Sigmoid colon (tissue), 7 donors: ENCODE measurements at places on chromosomes 5 and 9. TPM values are rescaled to one million over a fixed set of nuclear protein-coding genes. Genes with fewer than 3 reads are reported as not detected.

The TEX48 gene
- not detected for total RNA-seq

The SNCAIP gene
- total RNA-seq: 2.4 TPM

The PLEKHG4B gene
- total RNA-seq: 0.14 TPM

- no peak for DNase-seq
These were observed 44.1 kb downstream of the VPS13A start for GRCh38 chr9:77221431-77221830.

DNA sequence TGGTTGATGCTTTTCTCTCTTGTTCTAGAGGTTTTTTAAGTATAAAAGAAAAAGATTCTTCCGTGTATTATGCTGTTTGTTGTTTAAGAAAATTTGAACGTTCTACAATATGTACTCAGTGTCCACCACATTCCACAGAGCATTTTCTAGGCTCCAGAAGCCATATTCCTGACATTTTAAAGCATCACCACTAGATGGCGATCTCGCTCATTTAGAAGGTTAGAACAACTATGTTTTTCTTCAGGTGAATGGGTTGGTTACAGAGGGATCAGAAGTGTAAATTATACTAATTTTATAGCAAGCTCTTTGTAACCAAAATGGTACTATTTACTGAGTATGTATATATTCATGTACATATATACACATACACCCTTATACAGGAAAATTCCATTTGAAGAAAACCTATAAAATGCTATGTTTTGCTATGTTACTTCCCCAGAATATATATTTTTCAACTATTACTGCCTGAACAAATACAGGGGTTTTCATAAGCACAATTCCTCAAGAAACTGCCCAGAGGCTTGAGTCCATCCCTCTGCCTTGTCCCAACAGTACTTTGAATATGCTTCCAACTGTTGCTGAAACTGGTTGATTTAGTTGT is 284.3 kb downstream of the CCDC171 start:
- no peak for DNase-seq

GRCh38 chr5:55495216-55495615 is 39.5 kb downstream of the PLPP1 start:
- no peak for DNase-seq

- no peak for DNase-seq
These were observed 183.9 kb upstream of the OTULINL start for GRCh38 chr5:14397717-14398116.

The UNC13B gene
- total RNA-seq: 18.9 TPM

GRCh38 chr5:2310946-2311345 is 428.2 kb upstream of the IRX4 start:
- DNase-seq: no peak

The FBP1 gene
- total RNA-seq: 7.1 TPM

The MAMDC2 gene
- total RNA-seq: 166 TPM

The PCDHA9 gene
- total RNA-seq: 0.66 TPM

- DNase-seq: no peak
These were observed 340.2 kb downstream of the NDUFS4 start for GRCh38 chr5:53900677-53901076.

DNA sequence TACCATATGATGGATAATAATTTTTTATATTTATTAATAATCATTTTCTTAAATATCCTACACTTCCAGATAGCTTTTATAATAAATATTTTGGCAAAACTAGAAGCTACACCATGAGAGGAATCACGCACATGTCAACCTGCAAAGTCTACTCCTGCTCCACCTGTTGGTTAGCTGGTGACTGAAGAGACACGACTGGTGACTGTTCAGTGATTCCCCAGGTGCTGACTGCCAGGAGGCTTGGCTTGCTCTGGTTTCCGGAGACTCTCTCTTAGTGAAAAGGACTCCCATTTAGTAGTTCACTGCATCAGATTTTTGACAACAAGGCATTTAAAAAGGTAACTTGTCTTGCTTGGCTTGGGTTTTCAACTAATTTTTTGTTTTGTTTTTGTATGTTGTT is 20.9 kb downstream of the GZMA start:
- DNase-seq: no peak

GRCh38 chr9:111052791-111053190 is 14.5 kb upstream of the LPAR1 start:
- DNase-seq: no peak

The GPR150 gene
- not detected for total RNA-seq

- no peak for DNase-seq
These were observed 209.7 kb downstream of the CAAP1 start for GRCh38 chr9:26682796-26683496.

DNA sequence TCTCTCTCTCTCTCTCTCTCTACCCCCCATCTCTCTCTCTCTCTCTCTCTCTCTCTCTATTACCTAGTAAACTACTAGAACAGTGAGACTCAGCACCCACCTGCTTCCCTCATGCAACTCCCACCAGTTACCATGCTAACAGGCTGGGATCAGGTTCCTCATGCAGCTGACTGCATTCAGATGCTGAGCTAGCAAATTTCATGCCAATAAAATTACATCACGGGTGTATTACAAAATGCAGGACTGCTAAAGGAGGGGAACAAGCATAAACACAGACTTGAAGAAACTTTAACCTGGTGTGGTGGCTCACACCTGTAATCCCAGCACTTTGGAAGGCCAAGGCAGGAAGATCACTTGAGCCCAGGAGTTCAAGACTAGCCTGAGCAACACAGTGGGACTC is 76.0 kb downstream of the CEMIP2 start:
- no peak for DNase-seq

DNA sequence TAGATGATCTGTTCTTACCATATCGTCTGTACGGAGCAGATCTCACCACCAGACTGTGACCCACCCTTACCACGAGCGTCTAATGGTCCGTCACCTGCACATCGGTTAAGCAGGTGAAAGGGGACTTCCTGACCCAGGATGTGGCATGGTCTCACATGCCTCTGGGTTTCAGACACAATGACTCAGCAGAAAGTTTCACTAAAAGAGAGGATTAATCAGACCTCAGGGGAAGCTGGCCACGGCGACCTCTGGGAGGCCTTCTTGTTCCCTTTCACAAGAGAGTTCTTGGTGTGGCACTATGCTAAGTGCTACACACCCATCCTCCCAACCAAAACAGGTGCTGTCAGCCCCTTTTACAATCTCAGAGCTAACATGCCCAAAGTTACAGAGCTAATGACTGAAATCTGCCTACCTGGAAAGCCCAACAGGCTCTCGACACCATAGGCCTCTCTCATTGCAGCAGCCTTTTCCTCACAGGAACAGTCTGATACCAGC is 41.6 kb downstream of the ADAMTS12 start:
- DNase-seq: no peak

The SPTAN1 gene
- total RNA-seq: 306 TPM

- DNase-seq: no peak
These were observed 17.4 kb upstream of the ADRB2 start for GRCh38 chr5:148808864-148809642.

GRCh38 chr9:115884846-115885245 is 268.7 kb upstream of the PAPPA start:
- no peak for DNase-seq

GRCh38 chr9:72292874-72293607 is 72.0 kb downstream of the ZFAND5 start:
- no peak for DNase-seq

- peak; percentile 77 for DNase-seq
These were observed 172.7 kb upstream of the KLF9 start for GRCh38 chr9:70587201-70587600.

The DMRT3 gene
- total RNA-seq: not detected

GRCh38 chr9:134936346-134937163 is 18.8 kb upstream of the FCN1 start:
- DNase-seq: no peak

- no peak for DNase-seq
These were observed 215.1 kb upstream of the RFX3 start for GRCh38 chr9:3740690-3741419.

GRCh38 chr9:35357116-35357515 is 132.8 kb upstream of the RUSC2 start:
- DNase-seq: no peak

The CORO2A gene
- 1.2 TPM for total RNA-seq

- no peak for DNase-seq
These were observed 757.6 kb downstream of the SEMA5A start for GRCh38 chr5:8788246-8788645.

DNA sequence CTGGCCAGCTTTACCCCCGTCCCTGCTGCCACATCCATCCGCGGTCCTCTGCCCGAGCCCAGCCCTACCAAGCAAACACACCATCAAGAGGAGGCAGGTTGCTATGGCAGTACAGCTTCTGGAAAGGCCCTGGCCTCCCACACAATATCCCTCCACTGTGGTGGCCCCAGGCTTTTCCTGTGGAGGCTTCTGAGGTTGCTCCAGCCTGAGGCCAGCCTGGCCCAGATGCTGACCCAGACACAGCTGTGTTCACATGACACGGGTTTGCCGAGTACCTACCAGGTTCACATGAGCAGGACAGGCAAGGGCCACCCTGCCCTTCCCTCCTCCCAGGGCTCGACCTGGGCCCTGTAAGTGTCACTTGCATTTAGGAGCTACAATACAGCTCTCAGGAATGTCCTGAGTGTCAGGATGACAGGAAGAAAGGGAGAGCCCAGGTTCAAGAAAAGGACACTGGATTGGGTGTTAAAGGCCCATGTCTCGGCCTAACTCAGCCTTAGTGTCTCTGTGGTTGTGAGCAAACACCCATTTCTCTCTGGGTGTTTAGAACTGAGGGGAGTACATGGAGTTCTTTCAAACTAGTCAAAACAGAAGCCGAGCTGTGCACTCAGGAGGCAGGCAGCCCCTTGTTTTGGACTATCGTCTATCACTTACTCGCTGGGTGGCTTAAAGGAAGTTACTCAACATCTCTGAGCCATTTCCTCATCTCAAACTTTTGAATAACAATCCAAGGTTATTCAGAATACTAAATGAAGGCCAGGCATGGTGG is 40.2 kb downstream of the NAIF1 start:
- DNase-seq: no peak

DNA sequence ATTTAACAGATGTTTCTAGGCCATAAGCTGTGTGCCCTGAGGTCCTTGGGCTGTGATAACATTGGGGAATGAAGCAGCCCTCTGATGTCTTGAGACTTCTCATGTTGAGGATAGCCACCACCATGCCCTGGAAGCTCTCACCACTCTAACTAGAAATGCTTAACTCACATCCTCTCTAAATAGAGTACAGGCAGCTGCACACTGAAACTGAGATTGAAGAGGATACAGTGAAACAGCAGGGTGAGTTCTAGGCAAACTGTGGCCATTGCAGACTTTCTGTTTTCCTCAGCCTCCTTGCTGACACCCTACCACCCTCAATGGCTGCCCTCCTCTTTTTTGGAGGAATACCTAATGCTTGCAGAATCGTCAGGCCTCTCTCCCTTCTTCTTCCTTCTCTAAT is 22.4 kb downstream of the UTP15 start:
- DNase-seq: no peak

DNA sequence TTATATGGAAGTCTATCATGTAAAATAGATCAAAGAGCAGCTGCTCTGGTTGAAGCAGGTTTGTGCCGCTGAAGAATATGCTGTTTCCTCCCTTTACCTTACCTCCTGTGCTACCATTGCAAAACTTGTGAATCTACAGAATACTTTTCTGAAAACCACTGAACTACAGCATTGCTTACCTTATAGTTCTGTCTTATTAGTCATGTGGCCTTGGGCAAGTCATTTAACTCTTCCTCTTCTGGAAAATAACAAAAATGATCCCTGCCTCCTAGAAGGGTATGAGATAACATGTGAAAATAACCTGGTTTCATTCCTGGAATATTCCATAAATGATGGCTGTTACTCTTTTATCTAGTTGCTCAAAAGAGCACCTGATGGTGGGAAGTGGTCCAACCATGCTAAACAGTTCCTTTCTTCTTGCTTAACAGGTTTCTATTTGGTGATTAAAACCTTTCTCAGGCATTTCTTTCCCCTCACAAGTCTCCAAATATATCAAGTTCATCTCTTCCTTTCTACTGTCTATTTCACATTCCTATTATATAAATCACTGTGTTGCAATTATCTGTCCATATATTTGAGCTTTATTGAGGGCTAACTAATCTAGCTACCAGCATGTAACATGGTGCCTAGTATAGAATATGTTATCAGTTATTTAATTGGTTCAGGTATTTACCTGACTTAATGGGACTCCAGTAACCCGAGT is 15.0 kb downstream of the TRIM32 start:
- no peak for DNase-seq

The ZNF366 gene
- total RNA-seq: 1.8 TPM

DNA sequence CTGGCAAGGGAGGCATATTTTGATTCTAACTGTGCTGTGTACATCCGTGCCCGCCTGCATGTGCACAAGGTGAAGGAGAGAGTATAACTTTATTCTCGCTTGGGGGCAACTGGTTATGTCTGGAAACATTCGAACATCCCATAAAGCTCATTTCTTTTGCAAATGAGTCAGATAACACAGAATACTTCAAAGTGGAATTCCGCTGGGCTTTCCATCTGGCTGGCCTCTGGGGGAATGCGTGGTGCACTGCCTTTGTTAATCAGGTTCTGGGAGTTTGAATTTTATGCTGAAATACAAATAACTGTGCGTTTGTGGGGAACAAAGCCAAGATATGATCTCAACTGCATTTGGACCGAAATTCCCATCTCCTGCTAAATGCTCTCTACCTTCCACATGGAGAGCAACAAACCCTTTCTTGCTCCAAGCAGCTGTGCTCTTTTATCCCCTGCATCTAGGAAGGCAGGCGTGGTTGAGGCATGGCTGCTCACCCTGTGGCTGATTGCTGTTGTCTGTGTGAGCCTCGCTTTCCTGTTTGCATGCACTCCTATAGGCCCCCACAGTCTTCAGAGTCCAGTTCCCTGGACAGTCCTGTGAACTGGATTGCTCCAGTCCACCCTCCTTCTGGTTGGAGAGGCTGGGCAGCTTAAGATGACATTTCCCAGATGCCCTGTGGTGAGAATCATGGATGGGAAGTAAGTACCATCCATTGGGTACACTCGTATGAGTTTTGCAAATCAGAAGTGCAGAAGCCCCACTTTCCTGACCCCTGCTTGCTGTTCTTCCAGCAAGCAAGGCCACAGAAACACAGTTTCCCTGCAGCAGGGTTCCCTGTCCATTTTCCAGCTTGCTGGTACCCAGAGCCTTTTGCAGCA is 82.9 kb upstream of the ALDH1B1 start:
- DNase-seq: no peak

GRCh38 chr5:133118741-133119140 is 66.9 kb downstream of the HSPA4 start:
- DNase-seq: no peak

- DNase-seq: no peak
These were observed 169.4 kb downstream of the PAPPA start for GRCh38 chr9:116323012-116323411.

DNA sequence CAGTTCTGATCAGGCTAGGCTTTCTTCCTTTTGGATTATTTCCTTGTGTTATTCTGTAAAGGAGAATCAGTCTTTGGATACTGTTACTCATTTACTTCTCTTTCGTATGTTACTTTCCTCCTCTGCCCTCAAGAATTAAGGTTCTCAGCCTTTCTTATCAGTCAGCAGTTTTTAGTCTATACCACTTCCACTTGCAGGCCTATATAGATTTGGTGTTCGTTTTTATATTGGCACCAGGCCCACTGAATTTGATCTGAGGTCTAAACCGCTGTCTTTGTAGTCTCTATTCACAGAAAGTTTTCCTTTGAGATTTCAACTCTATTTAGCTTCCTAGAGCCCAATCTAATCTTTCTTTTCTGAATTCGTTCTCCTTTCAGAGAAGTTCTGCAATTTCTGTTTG is 62.8 kb downstream of the ERBIN start:
- no peak for DNase-seq
